Globus pallidus (tissue), 1 donor: ENCODE measurements at places on chromosomes 13 and 19.

- DNase-seq, result no peak
Observed at GRCh38 chr13:48808683-48809082, 155.0 kb downstream of the CYSLTR2 start.

- DNase-seq, result no peak
Observed at GRCh38 chr19:6103894-6104293, 6.4 kb downstream of the RFX2 start.

DNA sequence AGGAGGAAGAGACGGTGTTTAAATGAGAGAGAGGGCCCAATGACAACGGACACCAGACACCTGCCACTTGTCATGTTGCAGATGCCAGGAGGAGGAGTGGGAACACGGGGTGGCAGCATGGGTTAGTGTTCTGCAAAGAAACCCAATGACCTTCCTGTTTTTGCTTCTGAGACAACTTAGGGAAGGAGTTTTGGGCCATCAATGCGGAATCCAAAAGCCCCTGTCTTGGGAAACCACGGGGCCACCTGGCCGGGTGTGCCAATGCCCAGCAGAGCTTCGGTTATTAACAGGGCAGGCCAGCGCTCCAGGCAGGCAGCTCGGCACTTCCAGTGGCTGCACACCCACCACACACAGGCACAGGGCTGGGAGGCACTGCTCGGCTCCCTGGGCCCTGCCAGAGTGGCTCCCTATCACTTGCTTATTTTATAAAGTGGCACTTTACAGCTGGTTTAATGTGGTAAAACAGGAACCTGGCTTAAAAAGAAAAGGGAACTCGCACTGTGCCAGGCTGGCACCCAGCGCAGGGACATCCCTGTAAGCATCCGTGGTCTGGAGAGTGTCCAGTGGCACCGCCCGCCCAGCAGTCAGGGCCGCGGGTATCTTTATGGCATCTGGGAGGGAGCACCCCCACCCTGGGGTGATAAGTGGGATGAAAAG lies 19.1 kb downstream of the ELL start:
- no peak for DNase-seq

DNA sequence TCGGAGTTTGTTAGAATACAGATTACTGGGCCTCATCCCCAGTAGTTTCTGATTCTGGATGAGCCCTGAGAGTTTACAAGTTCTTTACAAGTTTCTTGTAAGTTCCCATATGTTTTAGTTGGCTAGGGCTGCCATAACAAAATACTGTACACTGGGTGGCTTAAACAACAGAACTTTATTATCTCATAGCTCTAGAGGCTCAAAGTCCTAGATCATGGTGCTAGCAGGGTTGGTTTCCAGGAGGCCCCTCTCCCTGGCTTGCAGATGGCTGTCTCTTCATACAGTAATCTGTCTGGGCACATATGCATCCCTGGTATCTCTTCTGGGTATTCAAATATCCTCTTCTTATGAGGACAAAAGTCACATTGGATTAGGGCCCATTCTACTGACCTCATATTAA lies 167.2 kb downstream of the KLF5 start:
- DNase-seq, result no peak

DNA sequence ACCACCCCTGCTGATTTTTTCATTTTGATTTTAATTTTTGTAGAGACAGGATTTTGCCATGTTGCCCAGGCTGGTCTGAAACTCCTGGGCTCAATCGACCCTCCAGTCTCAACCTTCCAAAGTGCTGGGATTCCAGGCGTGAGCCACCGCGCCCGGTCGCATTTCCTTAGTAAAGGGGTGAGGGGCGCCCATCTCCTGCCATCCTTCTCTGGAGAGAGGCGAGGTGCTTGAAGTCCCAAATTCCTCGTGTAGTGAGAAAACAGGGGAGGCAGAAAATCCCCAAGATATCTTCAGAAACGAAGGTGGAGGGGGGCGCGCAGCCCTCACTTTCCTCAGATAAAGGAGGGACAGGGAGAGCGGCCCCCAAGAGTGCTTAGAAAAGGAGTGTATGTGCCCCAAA lies 21.0 kb upstream of the GATAD2A start:
- no peak for DNase-seq

GRCh38 chr19:33627962-33628839 lies 6.4 kb downstream of the CHST8 start:
- no peak for DNase-seq

DNA sequence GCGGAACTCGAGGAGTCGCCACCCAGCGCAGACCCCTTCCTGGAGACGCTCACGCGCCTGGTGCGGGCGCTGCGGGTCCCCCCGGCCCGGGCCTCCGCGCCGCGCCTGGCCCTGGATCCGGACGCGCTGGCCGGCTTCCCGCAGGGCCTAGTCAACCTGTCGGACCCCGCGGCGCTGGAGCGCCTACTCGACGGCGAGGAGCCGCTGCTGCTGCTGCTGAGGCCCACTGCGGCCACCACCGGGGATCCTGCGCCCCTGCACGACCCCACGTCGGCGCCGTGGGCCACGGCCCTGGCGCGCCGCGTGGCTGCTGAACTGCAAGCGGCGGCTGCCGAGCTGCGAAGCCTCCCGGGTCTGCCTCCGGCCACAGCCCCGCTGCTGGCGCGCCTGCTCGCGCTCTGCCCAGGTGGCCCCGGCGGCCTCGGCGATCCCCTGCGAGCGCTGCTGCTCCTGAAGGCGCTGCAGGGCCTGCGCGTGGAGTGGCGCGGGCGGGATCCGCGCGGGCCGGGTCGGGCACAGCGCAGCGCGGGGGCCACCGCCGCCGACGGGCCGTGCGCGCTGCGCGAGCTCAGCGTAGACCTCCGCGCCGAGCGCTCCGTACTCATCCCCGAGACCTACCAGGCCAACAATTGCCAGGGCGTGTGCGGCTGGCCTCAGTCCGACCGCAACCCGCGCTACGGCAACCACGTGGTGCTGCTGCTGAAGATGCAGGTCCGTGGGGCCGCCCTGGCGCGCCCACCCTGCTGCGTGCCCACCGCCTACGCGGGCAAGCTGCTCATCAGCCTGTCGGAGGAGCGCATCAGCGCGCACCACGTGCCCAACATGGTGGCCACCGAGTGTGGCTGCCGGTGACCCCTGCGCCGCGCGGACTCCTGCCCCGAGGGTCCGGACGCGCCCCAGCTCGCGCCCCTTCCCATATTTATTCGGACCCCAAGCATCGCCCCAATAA lies 2.3 kb downstream of the AMH start:
- DNase-seq, result no peak

DNA sequence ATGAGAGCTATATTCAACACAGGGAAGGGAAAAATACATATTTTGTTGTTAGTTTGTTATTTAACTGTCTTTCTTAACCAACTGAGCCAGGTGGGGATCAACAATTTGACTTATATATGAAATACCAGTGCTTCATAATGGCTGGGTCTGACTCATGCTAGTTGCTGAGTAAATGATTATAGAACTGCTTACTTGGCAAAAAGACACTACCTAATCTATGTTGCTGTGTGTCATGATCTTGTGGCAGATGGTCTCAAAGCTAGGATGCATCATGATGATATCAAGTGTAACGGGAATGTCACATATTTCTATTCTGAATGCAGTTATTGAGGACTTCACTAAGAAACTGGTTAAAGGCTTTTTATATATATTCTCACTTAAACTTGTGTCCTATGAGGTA lies 727.4 kb upstream of the SLITRK1 start:
- DNase-seq, result no peak

DNA sequence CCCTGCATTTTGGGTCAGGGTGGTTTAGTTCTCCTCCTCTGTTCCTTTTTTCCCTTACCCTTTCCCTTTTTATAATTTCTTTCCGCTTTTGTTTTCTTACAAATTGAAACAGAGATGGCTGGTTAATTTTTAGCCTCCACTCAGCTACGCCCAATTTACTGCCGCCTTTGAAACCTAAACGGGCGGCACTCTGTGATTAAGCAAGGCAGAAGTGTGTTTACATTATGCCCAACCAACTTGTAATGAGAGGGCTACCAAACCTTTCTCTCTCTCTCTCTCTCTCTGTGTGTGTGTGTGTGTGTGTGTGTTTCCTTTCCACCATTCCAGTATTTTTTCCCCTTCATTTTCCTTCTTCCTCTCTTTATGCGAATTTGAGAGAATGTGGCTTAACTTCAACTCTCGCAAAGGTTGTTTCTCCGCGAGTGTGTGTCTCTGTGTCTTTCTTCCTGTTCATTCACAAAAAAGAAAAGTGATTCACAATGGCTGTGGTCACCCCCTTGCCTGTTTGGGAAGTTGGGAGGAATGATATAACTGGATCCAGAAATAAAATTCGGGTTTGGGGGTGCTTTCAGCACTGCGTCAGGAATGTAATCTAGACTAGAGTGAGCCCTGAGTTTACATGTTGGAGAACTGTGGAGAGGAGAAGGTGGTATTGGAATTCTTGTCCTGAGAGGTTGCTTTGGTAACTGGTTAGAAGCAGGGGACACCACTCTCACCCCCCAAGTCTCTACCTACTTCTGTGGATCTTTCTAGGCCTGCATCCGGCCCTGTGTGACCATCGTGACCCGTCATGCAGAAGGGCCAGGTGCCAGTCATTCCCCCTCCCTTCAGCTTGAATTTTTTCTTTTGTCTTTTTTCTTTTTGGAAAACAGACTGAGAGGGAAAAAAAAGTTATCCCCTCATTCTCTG lies 31.4 kb downstream of the NFIX start:
- DNase-seq, result peak; percentile 69

DNA sequence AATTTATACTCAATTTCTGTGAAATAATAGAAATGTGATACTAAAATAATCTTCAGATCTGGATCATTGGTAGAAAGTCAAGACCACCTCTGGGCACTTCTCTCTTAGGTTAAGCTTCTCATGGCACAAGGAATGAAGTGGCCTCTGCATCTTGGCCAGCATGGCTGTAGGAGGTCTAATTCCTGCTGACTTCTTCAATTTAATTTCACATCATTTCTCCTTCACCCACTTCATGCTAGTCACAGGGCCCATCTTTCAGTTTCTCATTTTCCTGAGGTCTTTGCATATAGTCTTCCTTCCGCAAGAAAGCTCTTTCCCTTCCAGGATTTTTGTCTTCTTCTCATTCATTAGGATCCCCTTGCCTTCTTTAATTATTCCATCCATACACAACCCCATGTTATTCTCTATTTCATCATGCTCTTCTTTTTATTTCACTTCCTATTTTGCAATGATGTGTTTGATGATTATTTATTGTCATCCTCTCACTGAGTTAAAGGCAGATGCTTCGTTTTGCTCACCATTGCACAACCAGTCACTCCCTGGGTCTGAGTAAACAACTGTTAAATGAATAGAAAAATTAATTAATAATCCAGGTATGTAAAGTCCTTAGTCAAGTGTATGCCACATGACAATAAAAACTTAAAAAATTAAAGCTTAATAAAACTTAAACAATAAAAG lies 397.4 kb downstream of the SPRY2 start:
- no peak for DNase-seq
